ENCODE measurements at places on chromosomes 7 and 10. TPM values are rescaled to one million over a fixed set of nuclear protein-coding genes. Genes with fewer than 3 reads are reported as not detected.

Gene KLF14
- total RNA-seq, result not detected

Gene LLCFC1
- not detected for total RNA-seq

Gene CHCHD1
- 23.4 TPM for total RNA-seq

- H3K27ac ChIP-seq, result no peak overlapping the region
- H3K36me3 ChIP-seq, result no peaks in the 10 kb centered on the region
- H3K4me3 ChIP-seq, result no peak overlapping the region
- H3K4me1 ChIP-seq, result no peaks in the 10 kb centered on the region
Measured at GRCh38 chr10:117768333-117769042, 225.9 kb downstream of the EMX2 start.

DNA sequence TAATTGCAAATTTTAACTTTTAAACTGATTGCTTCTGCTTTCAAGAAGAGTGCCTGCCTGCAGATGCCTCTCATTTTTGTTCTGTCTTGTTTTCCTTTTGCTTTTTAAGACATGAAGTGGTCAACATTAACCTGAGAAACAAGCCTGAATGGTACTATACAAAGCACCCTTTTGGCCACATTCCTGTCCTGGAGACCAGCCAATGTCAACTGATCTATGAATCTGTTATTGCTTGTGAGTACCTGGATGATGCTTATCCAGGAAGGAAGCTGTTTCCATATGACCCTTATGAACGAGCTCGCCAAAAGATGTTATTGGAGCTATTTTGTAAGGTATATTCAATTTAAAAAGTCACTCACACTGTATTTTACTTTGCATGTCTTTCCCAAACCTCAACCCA is 8.8 kb downstream of the GSTO2 start:
- DNase-seq, result no peak
- H3K27me3 ChIP-seq, result no peaks in the 10 kb centered on the region
- no peak overlapping the region for H3K4me3 ChIP-seq

DNA sequence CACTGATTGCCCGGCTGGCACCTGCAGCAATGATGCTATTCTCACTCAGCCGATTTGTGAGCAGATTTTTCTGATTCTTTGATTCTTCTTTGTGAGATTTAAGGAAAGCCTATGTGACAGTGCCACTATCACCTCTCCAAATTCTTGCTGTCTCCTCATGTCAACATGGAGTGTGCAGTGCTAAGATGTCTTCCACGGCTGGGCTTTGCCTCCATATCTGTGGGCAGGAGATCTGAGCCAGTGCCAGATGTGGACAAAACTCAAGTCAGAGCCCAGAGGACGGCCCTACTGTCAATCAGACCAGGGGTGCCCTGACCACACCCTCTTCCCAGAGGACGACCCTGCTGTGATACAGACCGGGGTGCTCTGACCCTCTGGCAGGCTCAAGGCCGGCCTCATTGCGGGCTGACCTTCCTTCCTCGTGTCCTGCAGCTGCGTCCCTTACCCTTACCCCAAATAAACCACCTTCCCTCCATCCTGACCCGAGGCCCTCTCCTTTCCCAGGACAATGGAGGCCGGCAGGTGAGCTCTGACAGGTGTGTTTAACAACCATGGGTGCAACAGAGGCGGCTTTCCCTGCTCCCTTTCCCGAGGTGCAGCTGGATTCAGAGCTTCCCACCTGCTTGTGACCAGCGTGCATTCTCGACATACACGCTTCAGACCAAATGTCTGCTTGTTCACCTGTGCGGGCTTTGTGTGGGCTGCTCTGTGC is 221.4 kb downstream of the ADARB2 start:
- no peaks in the 10 kb centered on the region for H3K4me1 ChIP-seq
- DNase-seq, result no peak
- no peak overlapping the region for H3K27ac ChIP-seq
- H3K36me3 ChIP-seq, result no peaks in the 10 kb centered on the region
- H3K27me3 ChIP-seq, result no peaks in the 10 kb centered on the region

GRCh38 chr10:22226599-22226998 is 8.8 kb upstream of the EBLN1 start:
- H3K27ac ChIP-seq, result no peak overlapping the region
- no peaks in the 10 kb centered on the region for H3K27me3 ChIP-seq
- H3K36me3 ChIP-seq, result no peaks in the 10 kb centered on the region
- H3K4me1 ChIP-seq, result no peaks in the 10 kb centered on the region
- no peak overlapping the region for H3K4me3 ChIP-seq
- DNase-seq, result no peak

DNA sequence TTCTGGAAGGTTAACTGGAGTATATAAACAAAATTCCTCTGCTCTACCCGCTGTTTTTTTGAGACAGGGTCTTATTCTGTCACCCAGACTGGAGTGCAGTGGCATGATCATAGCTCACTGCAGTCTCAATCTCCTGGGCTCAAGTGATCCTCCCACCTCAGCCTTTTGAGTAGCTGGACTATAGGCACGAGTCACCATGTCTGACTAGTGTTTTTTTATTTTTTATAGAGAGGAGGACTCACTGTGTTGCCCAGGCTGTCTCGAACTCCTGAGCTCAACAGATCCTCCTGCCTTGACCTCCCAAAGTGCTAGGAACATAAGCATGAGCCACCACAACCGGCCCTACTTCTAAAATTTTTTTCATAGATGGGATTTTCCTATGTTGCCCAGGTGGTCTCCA is 2.2 kb downstream of the RAB18 start:
- H3K27ac ChIP-seq, result no peak overlapping the region
- H3K4me1 ChIP-seq, result no peaks in the 10 kb centered on the region
- no peaks in the 10 kb centered on the region for H3K27me3 ChIP-seq
- no peak overlapping the region for H3K4me3 ChIP-seq

Measured in kidney (tissue), 22 donors.